ENCODE measurements at places on chromosomes 4 and X.
A peak's percentile ranks its signal among the peaks of the same experiment; 100 is the strongest.

- no peak for DNase-seq
Observed at GRCh38 chr4:183887351-183887750, 17.8 kb upstream of the STOX2 start.

GRCh38 chr4:5933116-5933515 is 40.2 kb upstream of the CRMP1 start:
- DNase-seq: no peak

- DNase-seq: no peak
Observed at GRCh38 chrX:106912864-106913263, 7.3 kb upstream of the CLDN2 start.

DNA sequence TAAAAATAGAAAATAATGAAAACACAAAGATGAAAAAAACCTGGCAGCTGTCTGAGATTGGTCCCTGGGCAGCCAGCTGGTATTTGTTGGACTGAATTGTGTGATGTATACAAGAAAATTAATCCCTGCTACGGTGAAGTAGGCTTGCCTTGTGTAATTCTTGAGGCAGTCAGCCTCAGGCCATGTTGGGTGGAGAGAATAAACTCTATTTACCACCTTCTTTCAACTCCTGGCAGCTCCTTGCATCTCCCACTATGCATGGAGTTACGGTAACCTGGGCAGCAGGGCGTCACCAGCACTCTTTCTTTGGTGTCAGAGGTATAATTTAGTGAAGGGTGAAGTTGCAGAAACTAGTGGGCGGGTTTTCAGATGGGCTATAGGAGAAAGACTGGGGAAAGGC is 3.5 kb downstream of the SPIN2A start:
- no peak for DNase-seq

- no peak for DNase-seq
Observed at GRCh38 chr4:153602758-153603157, 81.3 kb upstream of the TLR2 start.

DNA sequence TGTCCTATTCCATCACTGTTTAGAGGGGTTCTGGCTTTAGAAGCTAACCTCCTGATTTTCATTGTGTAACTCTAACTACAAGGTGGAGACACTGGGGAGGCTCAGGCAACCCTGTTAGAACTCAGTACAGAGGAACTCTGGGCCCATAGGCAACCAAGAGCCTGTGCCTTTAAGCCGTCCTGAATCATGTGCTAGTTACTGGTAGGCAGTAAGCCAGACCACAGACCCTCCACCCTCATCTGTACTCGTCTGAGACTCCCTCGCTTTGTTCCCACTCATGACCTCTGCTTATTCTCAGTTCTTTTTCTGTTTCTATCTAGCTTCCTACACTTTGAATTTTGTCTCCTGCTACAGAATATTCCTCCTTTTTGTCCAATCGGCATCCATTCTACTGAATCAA is 31.4 kb downstream of the TBC1D1 start:
- DNase-seq: peak; percentile 24

GRCh38 chrX:30635630-30636029 is 17.6 kb upstream of the GK start:
- no peak for DNase-seq

- no peak for DNase-seq
Observed at GRCh38 chrX:115582616-115583495, 21.9 kb downstream of the PLS3 start.

DNA sequence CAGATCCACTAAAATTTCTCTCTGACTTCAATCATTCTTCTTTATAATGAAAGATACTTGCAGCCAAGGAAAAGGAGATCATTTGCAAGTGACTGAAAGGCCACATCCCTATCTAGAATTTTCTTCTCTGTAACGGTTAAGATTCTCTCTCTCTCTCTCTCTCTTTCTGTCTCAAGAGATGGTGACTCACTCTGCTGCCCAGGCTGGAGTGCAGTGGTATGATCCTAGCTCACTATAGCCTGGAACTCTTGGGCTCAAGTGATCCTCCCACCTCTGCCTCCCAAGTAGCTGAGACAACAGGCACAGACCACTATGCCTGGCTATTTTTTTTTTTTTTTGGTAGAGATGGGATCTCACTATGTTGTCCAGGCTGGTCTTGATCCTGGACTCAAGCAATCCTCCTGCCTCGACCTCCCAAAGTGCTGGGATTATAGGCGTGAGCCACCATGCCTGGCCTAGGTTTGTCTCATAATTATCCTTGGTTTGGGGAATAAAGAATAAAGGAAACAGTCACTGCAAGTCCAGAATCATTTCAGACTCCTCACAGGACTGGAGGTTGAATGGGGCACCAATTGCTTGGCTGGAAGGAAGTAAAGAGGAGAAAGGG is 33.3 kb upstream of the GALNT7 start:
- no peak for DNase-seq

- DNase-seq: no peak
Observed at GRCh38 chrX:105299286-105299685, 78.8 kb upstream of the TEX13A start.

GRCh38 chrX:24396931-24397279 is 36.5 kb downstream of the SUPT20HL1 start:
- DNase-seq: no peak

- DNase-seq: no peak
Observed at GRCh38 chr4:26077756-26078155, 163.7 kb downstream of the SMIM20 start.

DNA sequence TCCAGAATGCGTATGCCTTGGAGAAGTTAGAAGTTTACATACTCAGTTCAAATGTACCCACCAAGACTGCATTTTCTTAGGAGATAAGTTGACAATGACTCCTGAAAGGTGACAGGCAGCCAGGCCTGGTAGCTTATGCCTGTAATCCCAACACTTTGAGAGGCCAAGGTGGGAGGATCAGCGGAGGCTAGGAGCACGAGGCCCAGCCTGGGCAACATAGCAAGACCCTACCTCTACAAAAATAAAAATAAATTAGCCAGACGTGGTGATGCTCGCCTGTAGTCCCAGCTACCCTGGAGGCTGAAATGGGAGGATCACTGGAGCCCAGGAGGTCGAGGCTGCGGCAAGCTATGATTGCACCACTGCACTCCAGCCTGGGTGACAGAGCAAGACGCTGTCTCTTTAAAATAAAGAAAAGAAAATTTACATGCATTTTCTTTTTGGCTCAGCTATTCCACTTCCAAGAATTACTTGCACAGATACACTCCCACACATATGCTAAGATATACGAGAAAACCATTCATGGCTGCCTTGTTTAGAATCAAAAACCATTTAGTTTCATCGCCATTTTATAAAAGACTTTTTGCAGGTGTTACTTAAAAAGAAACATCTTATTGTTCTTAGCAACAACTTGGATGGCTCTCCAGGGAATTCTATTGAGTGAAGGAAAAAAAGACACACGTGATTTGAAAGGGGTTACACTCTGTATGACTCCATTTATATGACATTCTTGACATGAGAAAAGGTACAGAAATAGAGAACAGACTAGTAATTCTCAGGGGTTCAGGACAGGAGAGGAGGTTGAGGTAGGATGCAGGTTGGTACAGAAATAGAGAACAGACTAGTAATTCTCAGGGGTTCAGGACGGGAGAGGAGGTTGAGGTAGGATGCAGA is 66.3 kb downstream of the DHRSX start:
- no peak for DNase-seq

DNA sequence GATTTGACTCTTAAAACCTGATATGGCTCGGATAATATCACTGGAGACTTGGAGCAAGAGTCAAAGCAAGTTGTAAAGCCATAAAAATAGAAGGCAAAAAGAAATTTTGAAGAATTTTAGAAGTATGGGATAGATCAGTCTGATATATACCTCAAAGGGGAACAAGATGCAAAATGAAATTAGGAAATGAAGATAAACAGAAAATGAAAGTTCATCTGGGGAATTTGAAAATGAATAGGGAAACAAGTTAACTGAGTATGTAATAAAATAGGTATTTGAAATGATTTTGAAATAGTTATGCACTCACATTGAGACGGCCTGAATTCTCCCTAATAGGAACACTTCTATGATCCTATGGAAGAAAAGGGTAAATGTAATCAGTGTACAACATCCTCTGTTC is 5.7 kb downstream of the CYP2U1 start:
- no peak for DNase-seq

DNA sequence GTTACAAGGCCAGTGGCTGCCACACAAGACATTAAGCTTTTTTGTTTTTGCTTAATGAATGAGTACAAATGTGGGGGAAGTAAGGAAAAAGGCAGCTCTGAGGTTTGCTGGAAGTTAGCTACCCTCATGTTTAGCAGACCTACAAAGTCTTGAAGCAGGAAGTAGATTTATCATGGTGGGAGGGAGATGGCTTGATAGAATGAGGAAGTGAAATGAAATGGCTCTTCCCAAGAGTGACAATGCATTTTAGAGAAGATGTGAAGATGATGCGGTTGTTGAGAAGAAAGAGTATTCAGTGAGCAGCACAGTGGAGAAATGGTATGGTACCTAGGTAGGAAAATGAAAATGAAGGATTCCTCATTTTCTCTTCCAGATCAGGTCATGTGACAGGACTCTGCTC is 108.0 kb downstream of the SLIT2 start:
- DNase-seq: no peak

GRCh38 chr4:157221895-157222770 is 1.6 kb downstream of the GRIA2 start:
- DNase-seq: peak; percentile 68
